Endothelial cell of umbilical vein (primary cell): ENCODE measurements at places on chromosomes 13 and 19.

- DNase-seq, result no peak
These were observed 22.4 kb upstream of the IGFL4 start for GRCh38 chr19:46063201-46063600.

- DNase-seq, result no peak
These were observed 452.2 kb downstream of the TSHZ3 start for GRCh38 chr19:30897034-30897433.

- no peak for DNase-seq
These were observed 149.2 kb downstream of the MIPEP start for GRCh38 chr13:23740002-23740401.

GRCh38 chr19:28436320-28436719 is 776.6 kb downstream of the UQCRFS1 start:
- no peak for DNase-seq

DNA sequence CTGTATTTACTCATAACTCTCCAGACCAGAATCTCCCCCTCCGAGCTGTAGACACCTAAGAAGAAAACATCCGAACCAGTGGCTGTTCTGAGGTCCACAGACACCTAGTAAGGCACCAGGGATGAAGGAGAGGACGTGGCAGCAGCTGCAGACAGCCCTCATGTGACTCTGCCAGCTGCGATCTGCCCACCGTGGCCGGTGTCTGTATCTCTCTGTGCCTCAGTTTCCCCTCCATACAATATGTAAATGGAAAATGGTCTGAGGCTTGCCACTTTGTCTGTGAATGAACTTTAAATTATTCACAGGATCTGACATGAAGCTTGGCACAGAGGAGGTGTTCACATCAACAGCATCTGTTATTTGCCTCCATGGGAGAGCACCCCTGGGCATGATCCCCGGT is 2.4 kb downstream of the CEACAM4 start:
- no peak for DNase-seq

DNA sequence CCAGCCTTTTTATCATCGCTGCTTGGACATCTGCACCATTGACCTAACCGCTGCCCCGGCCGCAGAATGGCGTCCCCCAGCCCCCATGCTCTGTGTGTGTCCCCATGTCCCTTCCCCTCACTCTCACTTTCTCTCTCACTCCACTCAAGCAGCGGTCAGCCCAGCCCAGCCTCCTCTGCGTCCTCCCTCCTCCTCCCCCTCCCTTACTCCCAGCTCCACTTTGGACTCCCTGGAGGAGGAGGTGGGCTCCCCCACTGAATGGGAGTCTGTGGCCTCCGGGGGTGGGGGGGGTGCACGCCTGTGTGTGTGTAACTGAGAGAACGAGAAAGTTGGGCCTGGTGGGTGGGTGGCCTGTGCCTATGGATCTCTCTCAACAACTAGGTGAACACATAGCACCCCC is 2.2 kb downstream of the MAP2K7 start:
- no peak for DNase-seq

GRCh38 chr13:62502588-62502987 is 1086.9 kb upstream of the PCDH20 start:
- no peak for DNase-seq

- DNase-seq, result peak; percentile 44
These were observed 8.5 kb upstream of the DOCK9 start for GRCh38 chr13:98986226-98986846.

- DNase-seq, result peak; percentile 69
These were observed 105.4 kb upstream of the MBNL2 start for GRCh38 chr13:97116754-97117153.

- DNase-seq, result no peak
These were observed 26.0 kb downstream of the DPRX start for GRCh38 chr19:53657778-53658177.

- DNase-seq, result no peak
These were observed 26.7 kb upstream of the TMEM255B start for GRCh38 chr13:113732176-113732960.

DNA sequence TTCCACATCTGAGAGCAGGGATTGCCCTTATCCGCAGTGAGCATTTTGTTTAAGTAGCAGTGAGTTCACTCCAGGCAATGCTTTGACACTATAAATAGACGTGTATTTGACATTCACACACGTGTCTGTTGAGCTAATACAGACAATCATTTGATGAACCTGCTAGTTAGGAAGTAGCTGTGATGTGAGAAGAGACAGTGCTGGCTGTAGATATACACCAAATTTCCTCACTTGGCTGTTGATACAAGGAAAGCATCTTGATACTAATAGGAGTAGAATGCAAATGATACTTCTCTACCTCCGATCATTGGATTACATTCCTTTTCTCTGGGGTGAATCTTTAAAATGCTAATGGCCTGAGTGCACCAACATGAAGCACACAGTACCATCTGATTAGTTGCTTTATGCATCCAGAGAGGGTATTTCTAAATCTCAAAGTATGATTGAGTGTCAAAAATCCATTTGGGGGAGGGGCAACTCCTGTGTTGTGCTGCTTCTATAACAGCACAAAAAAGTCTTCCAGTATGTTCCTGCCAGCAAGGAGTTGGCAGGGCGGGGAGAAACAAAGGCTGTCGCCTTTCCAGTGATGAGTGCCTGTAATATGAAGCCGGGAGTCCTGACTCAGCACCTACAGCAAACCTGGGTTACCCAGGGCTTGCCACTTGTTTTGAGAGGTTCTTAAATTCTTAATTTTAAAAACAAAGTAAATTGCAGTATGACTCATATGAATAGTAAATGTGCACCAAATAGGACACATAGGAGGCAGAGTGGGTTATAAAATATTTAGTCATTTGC is 7.0 kb downstream of the CUL4A start:
- peak; percentile 53 for DNase-seq

- DNase-seq, result no peak
These were observed 2.5 kb downstream of the LYPD3 start for GRCh38 chr19:43462785-43463380.
